D341Med (cell line): ENCODE measurements at places on chromosomes 5 and 9.

GRCh38 chr5:176550275-176550831 is 1.2 kb downstream of the CDHR2 start:
- no peak for DNase-seq

- no peak for DNase-seq
Measured at GRCh38 chr5:168557389-168557788, 21.8 kb downstream of the PANK3 start.

- no peak for DNase-seq
Measured at GRCh38 chr5:8012131-8012977, 143.4 kb downstream of the MTRR start.

DNA sequence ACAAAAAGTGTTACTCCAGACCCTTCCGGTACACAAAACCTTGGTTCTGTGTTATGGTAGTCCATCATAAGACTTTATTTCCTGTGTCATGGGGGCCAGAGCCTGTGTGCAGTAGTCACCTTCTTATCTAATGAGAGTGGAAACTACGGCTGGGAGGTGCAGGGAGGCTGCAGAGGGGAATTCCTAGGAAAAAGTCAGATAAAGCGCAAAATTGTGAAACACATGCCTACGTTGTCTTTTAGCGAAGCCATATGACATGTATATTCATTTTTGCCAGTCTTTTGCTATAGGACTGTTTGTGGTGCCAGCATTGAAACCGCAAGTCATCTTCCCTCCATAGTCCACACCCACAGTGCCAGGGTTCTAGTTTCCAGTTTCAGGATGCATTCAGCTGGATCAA is 80.7 kb downstream of the PPARGC1B start:
- no peak for DNase-seq

DNA sequence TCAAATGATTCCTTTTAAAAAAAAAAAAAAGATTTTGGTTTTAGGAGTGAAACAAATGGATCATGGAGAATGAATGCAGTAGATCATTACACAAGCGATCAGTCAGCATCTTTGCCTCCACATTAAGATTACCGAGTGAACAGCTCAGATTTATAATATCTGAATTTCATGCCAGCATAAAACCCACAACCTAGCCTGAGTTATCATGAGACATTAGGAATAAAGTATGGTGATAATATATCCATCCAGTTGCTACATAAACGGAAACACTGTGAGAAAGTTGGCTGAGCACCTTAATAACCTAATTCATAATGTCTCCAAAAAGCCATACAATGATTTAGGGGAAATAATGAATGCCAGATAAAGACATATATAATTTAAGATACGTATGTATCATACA is 553.1 kb upstream of the TUSC1 start:
- DNase-seq: no peak

DNA sequence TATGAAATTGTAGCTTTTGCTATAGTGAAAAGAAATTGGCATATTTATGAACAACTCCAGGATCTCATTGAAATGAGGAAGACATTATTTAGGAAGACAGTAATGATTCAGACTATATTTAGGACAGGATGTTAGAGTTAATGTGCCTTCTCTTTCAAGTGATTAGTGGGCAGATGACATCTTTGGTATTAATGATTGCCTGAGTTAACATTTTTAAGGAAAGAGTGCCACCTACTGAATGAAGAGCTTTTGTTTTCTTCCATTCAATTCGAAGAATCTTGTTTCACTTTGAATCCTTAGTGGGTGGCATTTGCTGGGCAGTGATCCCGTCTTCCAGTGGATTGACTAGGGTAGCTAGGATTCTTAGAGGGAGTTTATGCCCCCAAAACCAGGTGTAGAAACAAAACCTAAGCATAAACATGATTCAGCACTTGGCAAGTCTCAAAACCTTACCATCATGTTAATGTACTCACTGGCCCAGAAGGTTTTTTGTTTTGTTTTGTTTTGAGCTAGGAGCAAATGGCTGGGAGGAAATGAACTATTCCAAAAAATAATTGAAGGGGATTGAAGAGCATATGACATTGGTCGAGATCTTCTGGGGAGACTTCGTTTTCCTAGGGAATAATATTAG is 23.2 kb downstream of the MAP3K1 start:
- DNase-seq: peak; percentile 30
